Activated CD4-positive, alpha-beta T cell treated with anti-CD3 and anti-CD28 coated beads, Interleukin-2, amount 10 ng/mL, durations not matched to agents 7 days and 5 days (primary cell): ENCODE measurements at places on chromosomes 11 and 22.

GRCh38 chr22:16958475-16958874, 49.5 kb downstream of the GAB4 start:
- no peak overlapping the region for H3K4me3 ChIP-seq
- H3K36me3 ChIP-seq, result no peaks in the 10 kb centered on the region
- no peak overlapping the region for H3K27ac ChIP-seq
- H3K4me1 ChIP-seq, result no peaks in the 10 kb centered on the region
- no peaks in the 10 kb centered on the region for H3K27me3 ChIP-seq

DNA sequence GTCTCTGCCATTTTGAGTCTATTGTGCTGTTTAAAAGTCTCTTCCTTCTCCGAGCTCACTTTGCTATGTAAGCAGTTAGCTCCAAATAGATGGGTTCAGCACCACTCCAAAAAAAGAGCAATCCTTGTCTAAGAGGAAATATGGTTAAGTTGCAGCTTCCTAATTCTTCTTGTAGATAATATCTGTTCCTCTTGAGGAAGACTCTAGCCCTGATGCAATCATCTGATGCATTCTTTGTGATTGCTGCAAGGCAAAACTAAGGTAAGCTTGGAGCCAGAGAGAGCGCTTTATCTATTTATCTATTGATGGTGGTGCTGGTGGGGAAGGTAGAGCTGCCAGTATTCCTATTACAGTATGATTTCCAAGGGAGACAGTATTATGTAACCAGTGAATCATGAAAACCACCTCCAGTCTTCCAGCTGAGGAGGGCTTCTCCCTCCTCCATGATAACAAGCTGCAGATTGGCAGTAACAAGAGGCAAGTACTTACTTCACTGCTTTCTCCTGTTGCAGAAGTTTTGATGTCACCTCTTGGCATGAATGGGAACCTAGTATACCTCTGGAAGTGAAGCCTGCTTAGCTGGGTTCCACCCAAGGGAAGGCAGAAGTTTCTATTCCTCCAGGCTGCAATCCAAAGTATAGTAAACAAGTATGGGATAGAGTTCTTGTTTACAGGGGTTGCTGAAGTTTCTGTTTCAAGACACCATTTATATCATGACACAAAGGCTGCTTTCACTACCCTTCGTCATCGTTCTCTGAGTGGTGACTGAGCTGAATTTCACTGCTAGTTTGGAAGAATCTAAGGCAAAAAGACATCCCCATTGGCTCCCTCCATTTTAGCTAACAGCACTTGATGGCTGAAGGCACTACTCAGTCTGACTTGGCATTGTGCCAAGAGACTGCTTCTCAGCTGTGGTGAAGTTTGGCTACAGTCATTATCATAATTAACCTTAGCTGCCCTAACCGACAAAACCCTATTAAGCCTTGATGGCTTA, 49.7 kb downstream of the FDX1 start:
- peaks cover 4% of the 10 kb centered on the region for H3K27me3 ChIP-seq
- DNase-seq, result no peak
- H3K4me1 ChIP-seq, result no peaks in the 10 kb centered on the region
- no peak overlapping the region for H3K27ac ChIP-seq
- no peaks in the 10 kb centered on the region for H3K36me3 ChIP-seq

- peaks cover 45% of the 10 kb centered on the region for H3K36me3 ChIP-seq
- H3K4me3 ChIP-seq, result peak overlapping the region; percentile 97
- peaks cover 40% of the 10 kb centered on the region for H3K4me1 ChIP-seq
- peaks cover 7% of the 10 kb centered on the region for H3K27me3 ChIP-seq
Measured at GRCh38 chr11:75398906-75399305, 412 bp upstream of the RPS3 start.

DNA sequence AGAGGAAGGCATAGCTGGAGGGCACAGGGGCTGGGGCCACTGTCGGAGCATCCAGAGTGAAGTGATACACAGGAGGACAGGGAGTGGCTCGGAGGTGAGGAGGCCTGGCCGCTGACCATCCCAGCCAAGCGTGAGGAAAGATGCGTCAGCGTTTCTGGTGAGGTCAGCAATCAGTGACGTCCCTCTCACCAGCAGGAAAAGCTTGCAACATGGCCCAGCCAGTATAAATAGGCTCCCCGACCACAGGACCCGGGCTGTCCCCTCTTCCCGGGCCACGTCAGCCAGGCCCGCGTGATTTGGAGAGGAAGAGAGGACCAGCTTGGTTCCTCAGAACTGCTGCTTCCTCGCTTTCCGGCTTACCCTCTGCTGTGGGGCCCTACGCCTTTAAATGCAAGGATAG, 4.2 kb upstream of the OSM start:
- DNase-seq, result no peak
- peaks cover 61% of the 10 kb centered on the region for H3K4me1 ChIP-seq
- peaks cover 62% of the 10 kb centered on the region for H3K36me3 ChIP-seq
- H3K27ac ChIP-seq, result peak overlapping the region; percentile 54
- no peaks in the 10 kb centered on the region for H3K27me3 ChIP-seq
- H3K4me3 ChIP-seq, result no peak overlapping the region

DNA sequence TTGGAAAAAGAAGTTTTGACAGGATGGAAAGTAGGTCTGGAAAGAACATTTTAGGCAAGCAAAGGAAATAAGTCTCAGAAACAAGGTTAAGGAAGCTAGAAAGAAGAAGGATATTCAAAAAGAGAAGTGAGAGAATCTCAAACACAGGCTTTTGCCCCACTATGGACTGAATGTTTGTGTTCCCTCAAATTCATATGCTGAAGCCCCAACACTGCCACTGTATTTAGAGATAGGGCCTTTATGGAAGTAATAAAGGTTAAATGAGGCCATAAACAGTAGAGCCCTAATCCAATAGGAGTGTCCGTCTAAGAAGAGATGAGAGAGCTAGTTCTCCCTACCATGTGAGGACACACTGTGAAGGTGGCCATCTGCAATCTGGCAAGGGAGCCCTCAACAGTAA, 20.6 kb upstream of the RPS13 start:
- H3K36me3 ChIP-seq, result peaks cover 20% of the 10 kb centered on the region
- H3K27me3 ChIP-seq, result no peaks in the 10 kb centered on the region
- no peak for DNase-seq
- no peak overlapping the region for H3K27ac ChIP-seq
- no peak overlapping the region for H3K4me3 ChIP-seq

DNA sequence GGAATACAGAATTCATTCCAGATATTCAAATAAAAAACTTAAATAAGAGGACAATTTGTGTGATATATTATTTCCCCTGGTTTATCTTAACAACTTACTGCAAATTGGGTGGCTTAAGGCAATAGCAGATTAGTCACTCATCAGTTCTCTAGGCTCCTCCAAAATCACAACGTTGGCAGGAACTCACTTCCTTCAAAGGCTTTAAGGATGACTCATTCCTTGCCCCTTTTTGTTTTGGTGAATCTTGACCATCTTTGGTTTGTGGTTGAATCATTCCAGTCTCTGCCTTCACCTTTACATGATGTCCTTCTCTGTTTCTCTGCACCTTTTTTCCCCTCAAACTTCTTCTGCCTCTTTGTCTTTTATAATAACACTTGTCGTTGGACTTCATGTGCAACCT, 3.4 kb downstream of the OR10AG1 start:
- H3K4me1 ChIP-seq, result no peaks in the 10 kb centered on the region
- no peaks in the 10 kb centered on the region for H3K36me3 ChIP-seq
- DNase-seq, result no peak
- no peaks in the 10 kb centered on the region for H3K27me3 ChIP-seq

DNA sequence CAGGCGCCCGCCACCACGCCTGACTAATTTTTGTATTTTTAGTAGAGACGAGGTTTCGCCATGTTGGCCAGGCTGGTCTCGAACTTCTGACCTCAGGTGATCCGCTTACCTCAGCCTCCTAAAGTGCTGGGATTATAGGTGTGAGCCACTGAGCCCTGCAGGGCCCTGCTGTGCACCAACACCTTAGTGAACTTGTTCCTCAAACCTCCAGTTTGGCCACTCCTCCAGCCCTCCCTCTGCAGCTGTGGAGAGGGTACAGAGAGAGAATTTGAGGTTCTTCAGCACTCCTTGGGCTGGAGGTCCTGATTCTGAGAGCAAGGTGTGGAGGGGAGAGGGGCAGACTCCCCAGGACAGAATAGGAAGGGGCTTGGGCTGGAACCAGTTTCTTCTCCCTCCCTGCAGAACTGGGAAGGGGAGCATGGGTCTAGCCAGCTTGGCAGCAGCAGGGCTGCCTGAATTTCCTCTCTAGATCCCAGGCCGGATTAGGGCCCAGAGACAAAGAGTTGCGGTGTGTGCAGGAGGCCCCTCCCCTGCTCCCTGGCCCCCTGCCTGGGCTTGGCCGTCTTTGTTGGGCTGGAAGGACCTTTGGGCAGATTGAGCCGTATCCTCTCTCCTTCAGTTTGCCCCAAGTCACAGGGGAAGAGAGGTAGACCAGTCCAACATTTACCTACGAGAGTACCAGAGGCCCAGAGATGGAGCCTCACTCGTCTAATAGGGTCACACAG, 2.3 kb upstream of the PEX16 start:
- peak overlapping the region; percentile 99 for H3K27ac ChIP-seq
- H3K4me3 ChIP-seq, result peak overlapping the region; percentile 34
- peaks cover 22% of the 10 kb centered on the region for H3K27me3 ChIP-seq
- DNase-seq, result no peak
- H3K36me3 ChIP-seq, result peaks cover 12% of the 10 kb centered on the region

GRCh38 chr11:95968585-95968984, 44.7 kb upstream of the MTMR2 start:
- no peak for DNase-seq
- H3K27me3 ChIP-seq, result no peaks in the 10 kb centered on the region
- no peaks in the 10 kb centered on the region for H3K4me1 ChIP-seq
- H3K36me3 ChIP-seq, result no peaks in the 10 kb centered on the region
- no peak overlapping the region for H3K4me3 ChIP-seq

DNA sequence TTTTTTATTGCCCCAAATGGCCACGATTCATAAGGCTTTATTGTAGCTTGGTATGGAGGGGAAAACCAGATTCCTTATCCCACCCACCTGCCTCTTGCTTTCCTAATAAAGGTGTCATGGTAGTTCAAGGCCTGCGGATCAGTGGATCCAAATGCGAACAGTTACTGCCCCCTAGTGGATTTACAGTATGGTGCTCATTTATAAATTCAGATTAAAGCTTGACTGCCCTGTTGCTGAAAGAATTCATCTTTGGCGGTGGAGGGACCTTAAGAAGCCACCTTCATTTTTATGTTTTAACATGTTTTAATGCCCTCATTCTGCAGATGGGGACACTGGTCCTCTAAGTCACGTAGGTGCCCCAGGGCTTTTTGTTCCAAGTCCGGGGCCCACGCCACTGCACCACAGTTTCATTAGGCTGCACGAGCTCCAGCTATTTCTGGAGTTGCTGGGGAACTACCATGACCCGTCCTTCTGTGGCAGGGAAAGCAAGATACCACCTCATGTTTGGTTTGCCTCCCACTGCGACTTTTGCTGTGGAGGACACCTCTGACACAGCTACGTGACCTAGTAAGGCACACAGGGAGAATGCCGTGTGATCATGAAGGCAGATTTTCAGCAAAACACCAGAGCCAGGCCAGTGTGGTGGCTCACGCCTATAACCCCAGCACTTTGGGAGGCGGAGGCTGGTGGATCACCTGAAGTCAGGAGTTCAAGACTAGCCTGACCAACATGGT, 15.6 kb upstream of the INCENP start:
- H3K4me3 ChIP-seq, result no peak overlapping the region
- peaks cover 3% of the 10 kb centered on the region for H3K36me3 ChIP-seq
- peak overlapping the region; percentile 5 for H3K27ac ChIP-seq

GRCh38 chr11:76676636-76677457, 6.3 kb upstream of the LRRC32 start:
- H3K4me1 ChIP-seq, result peaks cover 25% of the 10 kb centered on the region
- no peak overlapping the region for H3K4me3 ChIP-seq
- H3K27ac ChIP-seq, result no peak overlapping the region
- no peak for DNase-seq
- H3K36me3 ChIP-seq, result no peaks in the 10 kb centered on the region

GRCh38 chr11:70834984-70835560, 417.3 kb downstream of the SHANK2 start:
- H3K4me3 ChIP-seq, result no peak overlapping the region
- no peaks in the 10 kb centered on the region for H3K36me3 ChIP-seq
- no peak for DNase-seq
- H3K4me1 ChIP-seq, result no peaks in the 10 kb centered on the region

DNA sequence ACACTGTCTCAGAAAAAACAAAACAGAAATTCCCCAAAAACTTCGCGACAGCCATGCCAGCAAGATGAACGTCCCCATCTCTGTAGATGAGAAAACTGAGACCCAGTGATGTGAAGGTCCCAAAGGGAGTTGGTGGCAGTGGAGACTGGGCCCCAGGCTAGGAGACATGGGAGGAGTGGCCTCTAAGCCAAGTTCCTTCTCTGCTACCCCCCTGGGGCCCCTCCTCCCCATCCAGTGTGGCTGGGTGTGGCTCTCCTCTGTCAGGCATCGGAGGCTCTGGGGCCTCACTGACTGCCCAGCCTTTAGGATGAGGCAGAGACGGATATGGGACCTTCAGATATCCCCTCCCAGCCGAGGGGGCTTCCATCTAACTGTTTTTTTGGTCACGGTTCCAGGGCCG, 9.8 kb downstream of the RELT start:
- peak overlapping the region; percentile 89 for H3K27ac ChIP-seq
- no peak for DNase-seq
- H3K27me3 ChIP-seq, result no peaks in the 10 kb centered on the region
- H3K4me1 ChIP-seq, result peaks cover 69% of the 10 kb centered on the region
- H3K36me3 ChIP-seq, result peaks cover 8% of the 10 kb centered on the region

DNA sequence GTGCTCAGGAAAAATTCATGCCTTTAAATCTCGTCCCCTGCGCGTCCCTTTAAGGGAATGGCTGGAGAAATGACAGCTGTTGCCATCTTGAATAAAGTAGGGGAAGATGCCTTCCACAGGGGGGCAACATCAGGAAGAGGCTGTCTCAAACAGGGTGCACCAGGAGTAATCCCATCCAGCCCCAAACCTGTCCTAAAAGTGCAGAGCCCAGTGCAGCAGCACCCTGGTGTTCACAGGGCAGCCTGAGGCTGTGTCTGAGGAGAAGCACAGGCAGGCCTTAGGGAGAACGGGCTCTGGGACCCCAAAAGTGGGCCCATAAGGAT, 10.8 kb upstream of the C11orf96 start:
- H3K36me3 ChIP-seq, result no peaks in the 10 kb centered on the region
- H3K4me1 ChIP-seq, result peaks cover 5% of the 10 kb centered on the region
- DNase-seq, result no peak

- peak; percentile 52 for DNase-seq
- peaks cover 4% of the 10 kb centered on the region for H3K27me3 ChIP-seq
- H3K36me3 ChIP-seq, result peaks cover 4% of the 10 kb centered on the region
- peak overlapping the region; percentile 97 for H3K27ac ChIP-seq
- peaks cover 54% of the 10 kb centered on the region for H3K4me1 ChIP-seq
- H3K4me3 ChIP-seq, result peak overlapping the region; percentile 91
Measured at GRCh38 chr11:65417702-65418430, 4.7 kb upstream of the NEAT1 start.
